ENCODE measurements at places on chromosomes 3 and 15.

DNA sequence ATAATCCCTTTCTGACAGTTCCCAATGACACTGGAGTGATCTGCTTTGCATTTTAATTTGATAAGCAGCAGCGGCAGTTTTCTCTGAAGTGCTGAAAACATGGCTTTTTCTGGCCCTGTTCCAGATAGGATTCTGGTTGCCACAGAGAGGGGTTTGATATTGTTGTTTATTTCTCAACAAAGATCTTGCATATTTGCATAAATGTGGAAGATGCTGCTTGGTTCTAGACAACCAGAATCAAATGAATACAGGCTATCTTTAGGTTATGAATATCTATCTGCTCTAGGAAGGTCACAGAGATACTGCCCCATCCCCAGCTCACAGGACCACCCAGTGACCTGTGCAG is 137.1 kb downstream of the ZNF609 start:
- DNase-seq, result no peak

DNA sequence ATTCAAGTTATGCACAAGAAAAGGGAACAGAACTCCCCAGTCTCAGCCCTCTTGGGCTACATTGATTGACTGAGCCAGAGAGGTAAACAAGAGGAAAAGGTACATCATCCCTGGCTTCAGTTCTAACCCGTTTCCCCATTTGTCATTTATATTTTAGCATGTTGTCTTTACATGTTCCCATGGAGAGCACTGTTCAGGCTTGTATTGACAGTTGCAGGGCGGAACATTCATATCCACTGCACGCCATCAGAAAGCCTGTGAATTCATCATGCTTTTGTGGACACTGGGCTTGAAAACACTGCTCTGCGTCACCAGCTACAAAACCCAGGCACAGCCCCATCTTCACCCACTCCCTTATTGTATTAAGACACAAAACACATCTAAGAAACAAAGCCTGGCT is 240.9 kb upstream of the EIF1B start:
- no peak for DNase-seq

DNA sequence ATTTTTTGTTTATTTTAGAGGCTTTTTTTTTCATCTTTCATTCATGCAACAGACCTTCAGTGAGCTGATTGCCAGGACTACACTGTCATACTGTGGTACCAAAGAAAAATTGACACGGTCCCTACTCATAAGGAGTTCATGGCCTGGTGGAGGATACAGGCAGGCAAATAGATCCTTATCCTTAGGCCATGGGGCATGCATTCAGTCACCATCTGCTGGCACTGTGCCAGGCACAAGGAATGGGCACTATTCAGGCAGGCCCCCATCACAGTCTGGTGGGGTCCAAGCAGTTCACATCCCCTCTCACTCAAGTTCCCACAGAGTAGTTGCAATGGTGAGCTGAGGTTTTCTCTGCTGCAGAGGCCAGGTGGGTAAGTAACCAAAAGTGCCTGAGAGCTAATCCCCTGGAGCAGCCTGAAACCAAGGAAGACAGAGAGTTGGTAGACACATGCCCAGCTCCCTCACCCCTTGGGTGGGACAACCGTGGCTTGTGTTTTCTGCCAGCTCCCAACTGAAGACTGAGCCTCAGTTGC is 17.3 kb downstream of the CISH start:
- DNase-seq, result no peak

- DNase-seq, result no peak
Measured at GRCh38 chr15:70114221-70114620, 16.5 kb upstream of the TLE3 start.

DNA sequence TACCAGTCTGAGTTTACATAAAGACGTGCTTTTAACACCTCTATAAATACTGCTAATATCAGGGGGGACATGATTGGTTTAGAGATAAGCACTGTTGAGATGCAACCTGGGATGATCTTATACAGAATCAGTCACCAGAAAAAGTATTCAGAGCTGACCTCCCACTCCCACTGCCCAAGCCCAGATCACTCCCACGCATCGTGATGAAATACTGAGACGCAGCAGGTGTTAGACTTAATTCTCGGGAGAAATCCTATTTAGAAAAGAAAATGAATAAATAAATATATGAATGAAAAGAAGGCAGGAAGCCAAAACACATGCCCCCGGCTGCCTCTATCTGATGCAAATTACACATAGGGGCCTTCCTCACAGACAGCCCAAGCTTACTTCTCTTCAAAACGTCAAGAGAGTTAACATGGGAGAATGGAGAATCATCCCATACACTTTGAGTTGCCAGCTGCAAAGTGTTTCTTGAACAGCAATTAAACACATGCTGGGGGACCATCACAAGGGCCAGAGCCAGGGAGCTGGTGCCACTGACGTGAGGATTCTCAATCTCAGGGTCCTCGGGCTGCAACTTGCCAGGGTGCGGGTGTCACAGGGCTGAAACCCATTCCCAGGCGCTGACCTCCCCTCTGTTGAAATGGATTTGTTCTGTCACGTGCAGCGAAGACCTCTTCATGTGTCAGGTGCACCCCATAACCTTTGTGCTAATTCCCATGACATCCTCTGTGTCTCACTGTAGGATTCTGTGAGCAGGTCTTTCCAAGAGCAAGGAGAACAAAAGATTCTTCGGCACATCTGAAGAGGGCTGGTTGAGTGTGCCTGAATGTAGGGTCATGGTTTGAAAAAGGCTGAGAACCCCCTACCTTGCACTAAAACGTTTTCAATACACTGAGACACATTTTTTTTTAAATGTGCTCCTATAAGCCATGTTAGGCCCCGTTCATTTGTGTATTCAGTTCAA is 764.2 kb upstream of the ARRDC4 start:
- no peak for DNase-seq

DNA sequence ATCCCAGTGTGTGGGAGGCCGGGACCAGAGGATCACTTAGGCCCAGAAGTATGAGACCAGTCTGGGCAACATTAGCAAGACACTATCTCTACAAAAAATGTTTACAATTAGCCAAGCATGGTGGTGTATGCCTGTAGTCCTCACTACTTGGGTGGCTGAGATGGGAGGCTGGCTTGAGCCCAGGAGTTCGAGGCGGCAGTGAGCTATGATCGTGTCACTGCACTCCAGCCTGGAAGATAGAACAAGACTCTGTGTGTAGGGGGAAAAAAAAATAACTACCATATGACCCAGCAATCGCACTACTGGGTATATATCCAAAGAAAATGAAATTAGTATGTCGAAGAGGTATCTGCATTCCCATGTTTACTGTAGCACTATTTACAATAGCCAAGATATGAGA is 22.6 kb downstream of the RYK start:
- no peak for DNase-seq

DNA sequence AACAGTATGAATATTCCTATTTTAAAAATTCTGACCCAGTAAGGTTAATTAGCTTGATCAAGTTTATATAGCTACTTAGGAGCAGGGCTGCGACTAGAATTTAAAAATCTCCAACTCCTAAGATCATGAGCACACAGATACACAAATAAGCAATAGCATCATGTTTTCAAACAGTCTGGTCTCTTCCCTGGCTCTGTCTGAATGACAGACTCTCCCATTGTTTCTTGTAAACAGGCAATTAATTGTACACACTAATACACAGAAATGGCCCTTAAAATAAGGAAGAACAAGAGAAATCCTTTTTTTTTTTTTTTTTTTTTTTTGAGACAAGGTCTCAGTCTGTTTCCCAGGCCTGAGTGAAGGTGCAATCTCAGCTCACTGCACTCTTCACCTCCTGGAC is 1064.4 kb upstream of the CFAP20DC start:
- DNase-seq, result no peak

DNA sequence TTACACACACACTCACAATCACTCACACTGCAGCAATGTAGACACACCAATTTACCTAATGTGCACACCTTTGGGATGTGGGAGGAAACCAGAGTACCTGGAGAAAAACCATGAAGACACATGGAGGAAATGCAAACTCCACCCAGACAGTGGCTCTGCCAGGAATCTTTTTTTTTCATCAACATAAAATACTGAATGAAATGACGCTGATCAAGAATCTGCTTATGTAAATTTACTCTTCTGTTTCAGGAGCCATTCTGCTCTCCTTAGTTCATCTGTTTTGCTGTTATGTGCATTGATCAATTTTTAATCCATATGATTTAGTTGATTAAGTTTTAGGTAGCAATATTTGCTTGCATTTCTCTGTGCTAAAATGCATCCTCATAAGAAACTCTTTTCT is 414.2 kb upstream of the CCDC54 start:
- no peak for DNase-seq
